Kidney (tissue), 22 donors: ENCODE measurements at places on chromosomes 2 and 18.

GRCh38 chr2:199409759-199410529, 47.8 kb downstream of the SATB2 start:
- no peak for DNase-seq

- DNase-seq: no peak
Observed at GRCh38 chr2:112253261-112253815, 1.5 kb downstream of the ZC3H8 start.

- no peak for DNase-seq
Observed at GRCh38 chr2:189517847-189518535, 62.6 kb downstream of the SLC40A1 start.

DNA sequence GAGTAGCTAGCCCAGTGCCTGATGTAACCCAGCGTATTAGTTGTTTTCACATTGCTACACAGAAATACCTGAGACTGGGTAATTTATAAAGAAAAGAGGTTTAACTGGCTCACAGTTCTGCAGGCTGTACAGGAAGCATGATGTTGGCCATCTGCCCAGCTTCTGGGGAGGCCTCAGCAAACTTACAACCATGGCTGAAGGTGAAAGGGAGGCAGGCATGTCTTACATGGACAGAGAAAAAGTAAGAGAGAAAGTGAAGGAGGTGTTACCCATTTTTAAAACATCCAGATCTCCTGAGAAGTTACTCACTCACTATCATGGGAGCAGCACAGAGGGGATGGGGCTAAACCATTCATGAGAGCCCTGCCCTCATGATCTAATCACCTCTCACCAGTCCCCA, 6.1 kb upstream of the CYRIA start:
- DNase-seq: no peak
